ENCODE measurements at places on chromosomes 11 and 22.

- DNase-seq, result no peak
Measured at GRCh38 chr11:122186439-122187080, 70.5 kb upstream of the BLID start.

- DNase-seq, result no peak
Measured at GRCh38 chr11:132448334-132448995, 1078.0 kb downstream of the NTM start.

- DNase-seq, result no peak
Measured at GRCh38 chr11:4727171-4727570, 22.6 kb downstream of the MMP26 start.

- no peak for DNase-seq
Measured at GRCh38 chr11:74984070-74984469, 4.7 kb upstream of the NEU3 start.

DNA sequence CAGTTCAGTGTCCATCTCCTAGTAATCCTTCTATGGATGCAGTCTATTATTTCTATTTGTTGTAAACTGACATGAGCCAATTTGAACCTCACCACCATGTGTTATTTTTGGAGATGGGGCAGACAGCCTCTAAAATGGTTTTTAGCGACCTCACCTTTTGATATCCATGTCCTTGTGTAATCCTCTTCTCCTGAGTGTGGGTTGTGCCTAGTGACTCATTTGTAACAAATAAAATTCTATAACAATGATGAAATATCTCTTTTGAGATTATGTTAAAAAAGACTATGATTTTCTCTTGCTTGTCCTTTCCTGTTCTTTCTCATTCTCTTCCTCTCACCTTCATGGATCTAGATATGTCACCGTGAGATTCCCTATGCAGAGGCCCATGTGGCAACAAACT, 554.6 kb upstream of the ANO3 start:
- DNase-seq, result no peak

- DNase-seq, result no peak
Measured at GRCh38 chr22:36923131-36923788, 9.8 kb downstream of the CSF2RB start.

DNA sequence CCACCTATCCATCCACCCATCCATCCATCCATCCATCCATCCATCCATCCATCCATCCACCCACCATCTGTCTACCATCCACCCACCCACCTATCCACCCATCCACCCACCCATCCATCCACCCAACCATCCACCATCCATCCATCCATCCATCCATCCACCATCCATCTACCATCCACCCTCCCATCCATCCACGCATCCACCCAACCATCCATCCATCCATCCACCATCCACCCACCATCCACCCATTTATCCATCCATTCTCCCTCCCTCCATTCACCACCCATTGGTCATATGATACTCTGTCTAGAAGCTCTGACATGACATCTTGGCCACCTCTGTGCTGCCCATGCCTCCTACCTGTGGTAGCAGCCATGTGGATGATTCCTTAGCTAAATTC, 31.7 kb downstream of the MUC2 start:
- DNase-seq, result no peak

DNA sequence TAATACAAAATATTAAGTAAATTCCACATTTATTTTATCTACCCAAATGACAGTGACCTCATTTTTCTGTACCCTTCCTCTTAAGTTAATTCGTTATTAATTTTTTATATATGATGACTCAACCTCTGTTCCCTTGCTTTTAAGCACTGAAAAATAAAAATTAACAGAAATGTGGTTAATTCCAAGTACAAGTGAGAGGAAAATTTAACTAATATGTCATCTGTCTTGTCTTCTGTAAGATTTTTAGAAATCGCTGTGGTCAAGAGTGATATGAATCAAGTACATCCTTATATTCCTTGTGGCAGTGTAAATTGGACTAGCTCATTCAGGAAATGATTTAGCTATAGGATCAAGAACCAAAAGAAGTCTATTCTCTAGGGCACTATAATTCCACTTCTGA, 74.5 kb downstream of the PDHX start:
- DNase-seq, result no peak

GRCh38 chr11:107840129-107840484, 18.5 kb downstream of the SLC35F2 start:
- no peak for DNase-seq

DNA sequence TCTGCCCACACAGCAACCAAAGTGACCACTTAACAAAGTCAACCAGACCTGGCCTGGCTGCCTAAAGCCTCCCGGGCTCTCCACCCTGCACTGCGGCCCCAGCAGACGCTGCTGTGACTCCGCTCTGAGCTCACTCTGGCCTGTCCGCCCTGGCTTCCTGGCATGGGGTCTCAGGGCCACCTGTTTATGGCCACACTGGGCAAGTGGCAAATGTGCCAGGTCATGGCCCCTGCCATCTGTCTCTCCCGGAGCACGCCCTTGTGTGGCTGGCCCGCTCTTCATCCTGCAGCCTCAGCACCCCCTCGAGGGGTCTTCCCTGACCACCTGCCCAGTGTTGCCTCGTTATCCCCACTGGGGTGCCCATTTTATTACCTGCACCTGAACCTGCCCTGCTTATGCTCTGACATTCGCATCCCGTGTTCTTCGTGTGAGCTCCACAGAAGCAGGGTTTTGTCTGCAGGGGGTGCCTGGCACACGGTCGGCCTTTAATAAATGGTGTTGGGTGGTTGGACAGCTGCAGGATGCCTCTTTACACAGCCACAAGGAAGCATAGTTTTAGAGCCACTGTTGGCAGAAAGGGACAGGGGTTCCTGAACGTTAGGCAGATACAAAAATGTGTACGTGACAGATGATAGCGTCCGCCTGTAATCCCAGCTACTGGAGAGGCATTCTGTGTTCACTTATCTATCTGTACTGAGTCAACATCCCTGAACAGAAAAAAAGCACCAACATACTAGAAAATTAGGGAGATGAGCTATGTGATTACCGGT, 785.6 kb downstream of the TBC1D22A start:
- no peak for DNase-seq

GRCh38 chr11:130418210-130418609, 10.2 kb downstream of the ADAMTS8 start:
- DNase-seq, result no peak

GRCh38 chr11:10641177-10641911, 52.2 kb downstream of the IRAG1 start:
- no peak for DNase-seq

DNA sequence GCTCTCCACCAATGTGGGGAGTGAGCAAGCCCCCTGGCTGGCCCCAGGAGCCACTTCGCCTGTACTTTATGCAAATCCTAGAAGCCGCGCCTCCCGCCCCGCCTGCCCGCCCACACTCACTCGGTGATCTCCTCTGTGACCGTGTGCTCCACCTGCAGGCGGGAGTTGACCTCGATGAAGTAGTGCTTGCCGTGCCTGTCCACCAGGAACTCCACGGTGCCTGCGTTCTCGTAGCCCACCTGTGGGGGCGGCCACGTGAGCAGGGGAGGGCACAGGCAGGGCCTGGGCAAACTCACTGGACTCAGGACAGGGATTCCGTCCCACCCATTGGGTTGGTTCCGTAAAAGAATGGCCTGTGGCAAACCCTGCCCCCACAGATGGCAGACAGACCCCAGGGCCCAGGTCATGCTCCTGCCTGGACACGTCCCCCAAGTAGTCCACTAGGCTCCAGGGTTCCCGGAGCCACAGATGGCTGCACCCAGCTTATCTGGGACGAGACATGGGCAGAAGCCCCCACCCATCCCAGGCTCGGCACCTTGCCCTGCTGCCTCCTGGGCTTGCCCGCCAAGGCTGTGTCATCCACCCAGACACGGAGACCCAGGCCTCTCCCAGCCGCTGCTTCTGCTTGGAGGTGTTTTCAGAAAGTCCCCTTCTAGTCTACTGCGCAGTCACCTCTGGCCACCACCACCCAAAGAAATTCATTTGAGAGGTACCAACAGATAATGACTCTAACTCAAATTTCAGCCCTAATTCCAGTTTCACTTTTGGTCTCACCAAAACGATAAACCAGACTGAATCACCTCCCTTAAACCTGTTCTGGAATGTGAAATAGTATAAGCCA, 12.1 kb downstream of the LRFN4 start:
- DNase-seq, result peak; percentile 38

GRCh38 chr22:50314455-50315288, 7.2 kb upstream of the PLXNB2 start:
- DNase-seq, result peak; percentile 42

DNA sequence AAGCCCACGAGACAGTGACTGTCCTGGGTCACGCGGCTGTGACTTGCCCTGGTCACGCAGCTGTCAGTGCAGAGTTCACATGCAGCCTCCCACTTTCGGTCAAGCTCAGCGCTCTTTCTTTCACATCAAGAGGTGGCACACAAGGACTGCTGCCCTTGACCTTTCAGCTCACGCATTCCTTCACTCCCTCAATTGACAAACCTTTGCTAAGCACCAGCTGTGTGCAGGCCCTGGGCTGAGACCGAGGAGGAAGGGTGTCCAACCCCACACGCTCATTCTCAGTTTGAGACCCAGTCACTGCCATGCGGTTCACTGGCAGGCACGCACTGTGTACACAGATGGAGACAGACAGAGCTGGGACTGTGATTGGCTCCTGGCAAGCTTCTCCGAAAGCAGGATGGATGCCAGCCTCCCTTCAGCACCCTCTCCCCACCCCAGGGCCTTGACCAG, 70.3 kb downstream of the SCUBE1 start:
- DNase-seq, result no peak

- no peak for DNase-seq
Measured at GRCh38 chr11:47010179-47010578, 73.6 kb downstream of the CSTPP1 start.

- DNase-seq, result no peak
Measured at GRCh38 chr11:106503901-106504300, 426.4 kb downstream of the AASDHPPT start.

GRCh38 chr11:92224407-92225124, at the start of gene FAT3:
FAT3 (plus strand) TSS chr11:92224818; CDS start chr11:92352113, 127,295 bp downstream.
- DNase-seq, result no peak

DNA sequence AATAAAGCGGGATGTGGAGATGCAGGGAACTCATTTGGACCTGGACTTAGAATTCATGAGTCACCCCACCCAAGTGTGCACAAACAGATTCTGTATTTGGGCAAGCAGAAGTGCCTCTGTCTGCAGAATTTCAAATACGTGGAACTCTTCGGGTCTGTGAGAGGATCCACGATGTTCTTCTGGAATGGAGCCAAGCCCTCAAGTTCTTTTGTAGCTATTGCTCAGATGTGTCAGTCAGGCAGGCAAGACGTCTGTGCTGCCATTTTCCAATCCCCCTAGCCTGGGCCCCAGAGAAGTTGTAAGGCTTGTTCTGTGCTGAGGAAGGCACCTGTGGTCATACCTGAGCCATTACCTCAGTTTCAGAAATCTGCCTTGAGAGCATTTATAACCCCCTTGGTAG, 132.8 kb upstream of the RASSF10 start:
- DNase-seq, result no peak

DNA sequence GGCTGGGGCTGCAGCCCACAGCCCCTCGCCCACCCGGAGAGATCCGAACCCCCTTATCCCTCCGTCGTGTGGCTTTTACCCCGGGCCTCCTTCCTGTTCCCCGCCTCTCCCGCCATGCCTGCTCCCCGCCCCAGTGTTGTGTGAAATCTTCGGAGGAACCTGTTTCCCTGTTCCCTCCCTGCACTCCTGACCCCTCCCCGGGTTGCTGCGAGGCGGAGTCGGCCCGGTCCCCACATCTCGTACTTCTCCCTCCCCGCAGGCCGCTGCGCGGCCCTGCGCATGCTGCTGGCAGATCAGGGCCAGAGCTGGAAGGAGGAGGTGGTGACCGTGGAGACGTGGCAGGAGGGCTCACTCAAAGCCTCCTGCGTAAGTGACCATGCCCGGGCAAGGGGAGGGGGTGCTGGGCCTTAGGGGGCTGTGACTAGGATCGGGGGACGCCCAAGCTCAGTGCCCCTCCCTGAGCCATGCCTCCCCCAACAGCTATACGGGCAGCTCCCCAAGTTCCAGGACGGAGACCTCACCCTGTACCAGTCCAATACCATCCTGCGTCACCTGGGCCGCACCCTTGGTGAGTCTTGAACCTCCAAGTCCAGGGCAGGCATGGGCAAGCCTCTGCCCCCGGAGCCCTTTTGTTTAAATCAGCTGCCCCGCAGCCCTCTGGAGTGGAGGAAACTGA, 731 bp downstream of the GSTP1 start:
- DNase-seq, result no peak

GRCh38 chr11:20457934-20458680, 70.6 kb downstream of the PRMT3 start:
- DNase-seq, result no peak

GRCh38 chr11:108912581-108912980, 247.7 kb downstream of the DDX10 start:
- no peak for DNase-seq

- no peak for DNase-seq
Measured at GRCh38 chr11:6271598-6271997, 12.0 kb downstream of the CCKBR start.

DNA sequence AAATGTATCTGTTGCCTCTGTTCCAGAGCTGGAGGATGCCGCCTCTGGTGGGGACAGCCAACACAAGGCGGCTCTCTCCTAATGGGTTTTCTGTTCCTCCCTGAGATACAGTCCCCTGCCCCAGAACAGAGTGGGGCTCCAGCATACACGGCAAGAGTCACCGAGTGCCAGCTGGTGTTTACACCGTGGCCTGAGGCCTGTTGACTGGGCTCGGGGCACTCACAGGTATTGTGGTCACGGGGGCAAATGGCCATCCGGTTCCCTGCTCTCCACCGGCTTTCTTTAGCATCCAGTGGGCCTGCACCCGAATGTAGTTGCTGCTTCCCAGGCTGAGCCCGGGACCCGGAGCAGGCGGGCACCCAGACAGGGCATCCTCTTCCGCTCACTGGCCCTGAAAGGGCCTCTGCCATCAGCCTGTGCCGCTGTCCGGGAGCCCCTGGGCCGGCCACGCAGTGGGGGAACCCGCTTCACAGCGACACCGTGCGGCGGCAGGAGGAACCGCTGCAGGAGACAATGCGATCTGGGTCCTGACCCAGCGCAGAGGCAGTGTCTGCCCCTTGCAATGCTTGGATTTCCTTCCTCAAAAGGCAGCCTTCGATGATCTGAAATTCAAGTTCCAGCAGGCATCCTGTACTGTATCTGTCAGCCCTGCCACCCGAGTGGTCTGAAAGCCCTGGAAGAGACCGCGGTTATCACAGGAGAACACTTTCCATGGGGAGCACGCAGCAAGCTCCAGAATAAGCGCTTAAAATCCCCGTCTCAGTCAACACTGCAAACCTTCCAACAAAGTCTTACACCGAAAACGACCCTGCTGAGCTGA, 859 bp upstream of the KRTAP5-5 start:
- DNase-seq, result peak; percentile 53

DNA sequence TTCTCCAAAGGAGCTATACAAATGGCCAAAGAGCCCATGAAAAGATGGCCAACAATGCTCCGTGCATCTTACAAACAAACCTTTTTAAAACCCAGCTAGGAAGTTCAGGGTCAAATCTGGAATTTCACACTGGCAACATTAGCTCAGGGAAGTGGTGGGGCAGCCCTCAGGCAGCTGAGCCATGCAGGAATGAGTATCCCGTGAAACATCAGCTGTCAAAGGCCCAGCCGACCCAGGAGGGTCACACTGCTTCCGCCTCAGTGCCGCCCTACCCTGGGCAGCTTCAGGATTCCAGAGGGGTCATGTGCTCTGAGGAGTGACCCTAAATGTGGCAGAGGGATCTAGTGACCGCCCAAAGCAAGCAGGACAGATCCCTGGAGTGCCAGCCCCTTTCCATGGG, 73.4 kb downstream of the LINC01488 start:
- DNase-seq, result no peak

GRCh38 chr22:23196165-23196564, 15.9 kb downstream of the BCR start:
- DNase-seq, result no peak
